SK-N-DZ (cell line): ENCODE measurements at places on chromosomes 12 and 14.

GRCh38 chr14:51680031-51680430 lies 28.3 kb downstream of the FRMD6 start:
- DNase-seq: no peak

- no peak for DNase-seq
Observed at GRCh38 chr14:82999802-83000201, 1466.1 kb upstream of the SEL1L start.

- no peak for DNase-seq
Observed at GRCh38 chr12:103676893-103677292, 89.8 kb downstream of the STAB2 start.

DNA sequence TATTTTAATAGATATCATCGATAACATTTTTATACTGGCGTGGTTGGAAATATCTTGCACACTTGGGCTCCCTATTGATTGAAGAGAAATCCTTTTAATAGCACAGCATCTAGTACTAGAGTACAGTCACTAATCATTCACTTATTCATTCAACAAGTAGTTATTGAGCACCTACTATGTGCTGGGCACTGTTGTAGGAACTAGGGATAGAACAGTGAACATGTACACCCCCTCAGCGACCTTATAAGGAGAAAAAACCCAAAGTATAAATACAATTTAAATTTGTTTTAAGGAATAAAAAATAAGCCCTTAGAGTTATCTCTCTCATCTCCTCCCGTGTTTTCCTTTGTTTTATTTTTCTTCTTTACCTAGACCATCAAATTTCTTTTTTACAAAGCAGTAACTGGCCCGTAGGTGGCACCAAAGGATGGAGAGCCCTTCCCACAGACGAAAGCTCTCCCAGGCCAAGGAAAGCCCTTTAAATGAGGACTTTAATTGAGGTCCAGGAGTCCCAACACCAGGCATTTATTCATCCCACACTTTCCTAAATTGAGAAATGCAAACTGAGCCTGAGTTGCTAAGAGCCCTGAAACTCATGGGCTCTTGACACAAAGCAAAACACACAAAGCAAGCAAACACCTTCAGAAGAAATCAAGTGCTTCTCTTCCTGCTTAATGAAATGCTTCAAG lies 29.0 kb downstream of the PEBP1 start:
- DNase-seq: no peak

GRCh38 chr12:22069851-22070250 lies 23.8 kb downstream of the CMAS start:
- no peak for DNase-seq

- DNase-seq: no peak
Observed at GRCh38 chr12:50626026-50626425, 121.2 kb downstream of the DIP2B start.

DNA sequence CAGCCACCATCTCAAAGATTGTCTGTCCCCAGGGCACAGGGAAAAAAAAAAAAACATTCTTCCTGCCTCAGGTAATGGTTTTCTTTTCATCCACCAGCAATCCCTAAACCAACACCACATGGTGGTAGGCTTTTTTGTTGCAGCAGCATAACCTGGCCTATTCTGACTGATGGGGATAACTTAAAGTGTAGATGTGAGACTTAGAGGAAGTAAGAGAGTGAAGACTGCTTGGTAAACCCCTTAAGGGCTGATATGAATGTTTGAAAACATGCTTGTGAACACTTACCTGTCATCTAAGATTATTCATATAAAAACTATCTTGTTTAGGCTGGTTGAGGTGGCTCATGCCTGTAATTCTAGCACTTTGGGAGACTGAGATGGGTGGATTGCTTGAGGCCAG lies 130.2 kb upstream of the RAP1B start:
- DNase-seq: no peak

DNA sequence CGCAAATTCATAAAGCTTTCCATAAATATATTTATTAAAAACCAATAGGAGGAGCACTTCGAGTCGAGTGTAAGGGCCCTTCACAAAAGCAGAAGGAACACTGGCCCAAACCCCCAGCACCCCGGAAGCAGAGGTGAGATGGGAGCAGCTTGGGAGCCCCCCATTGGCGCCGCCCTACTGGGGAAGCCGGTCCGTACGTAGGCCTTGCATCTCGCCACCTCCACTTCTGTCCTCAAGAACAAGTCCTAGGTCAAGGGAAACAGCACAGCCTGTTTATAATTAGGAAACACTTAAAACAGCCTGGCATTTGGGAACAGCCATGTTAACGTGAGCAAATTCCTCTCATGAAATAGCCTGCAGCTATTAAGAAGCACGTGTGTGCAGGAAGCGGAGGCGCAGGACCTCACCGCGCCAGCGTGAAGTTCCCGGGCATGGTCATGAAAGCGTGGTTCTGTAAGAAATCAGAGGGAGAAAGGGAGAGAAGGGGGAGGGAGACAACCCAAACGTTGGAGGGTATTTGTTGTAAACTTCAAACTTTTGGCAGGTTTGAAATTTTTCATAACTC lies 7.7 kb downstream of the ANKRD9 start:
- DNase-seq: no peak

DNA sequence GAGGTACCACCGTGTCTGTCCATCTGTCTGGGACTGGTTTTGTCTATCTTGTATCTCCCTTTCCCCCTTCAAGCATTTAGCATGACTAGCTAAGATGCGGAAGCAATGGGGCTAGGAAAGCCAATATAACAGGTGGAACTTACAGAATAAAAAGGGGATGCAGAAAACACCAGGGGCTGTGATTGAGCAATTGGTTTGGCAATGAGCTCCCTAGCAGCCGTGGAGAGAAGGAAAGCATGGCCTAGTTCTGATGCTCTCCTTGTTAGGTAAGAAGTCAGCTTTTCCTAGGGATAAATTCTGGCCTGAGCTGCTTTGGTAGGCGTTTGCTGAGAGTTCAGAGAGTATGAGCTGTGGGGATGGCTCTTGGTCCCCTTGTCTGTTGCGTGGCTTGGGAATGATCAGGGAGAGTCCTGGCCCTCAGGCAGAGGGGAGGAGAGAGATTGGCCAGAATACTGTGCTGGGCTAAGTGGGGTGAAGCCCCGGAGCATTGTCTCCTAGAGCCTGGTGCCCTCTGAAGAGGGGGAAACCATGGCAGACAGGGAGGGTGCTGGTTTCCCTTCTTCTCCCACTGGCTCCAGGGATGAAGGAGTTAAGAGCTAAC lies 7.1 kb downstream of the SETD1B start:
- no peak for DNase-seq

- no peak for DNase-seq
Observed at GRCh38 chr14:80549141-80549540, 337.8 kb upstream of the DIO2 start.

GRCh38 chr14:47949006-47949405 lies 273.6 kb upstream of the MDGA2 start:
- no peak for DNase-seq

DNA sequence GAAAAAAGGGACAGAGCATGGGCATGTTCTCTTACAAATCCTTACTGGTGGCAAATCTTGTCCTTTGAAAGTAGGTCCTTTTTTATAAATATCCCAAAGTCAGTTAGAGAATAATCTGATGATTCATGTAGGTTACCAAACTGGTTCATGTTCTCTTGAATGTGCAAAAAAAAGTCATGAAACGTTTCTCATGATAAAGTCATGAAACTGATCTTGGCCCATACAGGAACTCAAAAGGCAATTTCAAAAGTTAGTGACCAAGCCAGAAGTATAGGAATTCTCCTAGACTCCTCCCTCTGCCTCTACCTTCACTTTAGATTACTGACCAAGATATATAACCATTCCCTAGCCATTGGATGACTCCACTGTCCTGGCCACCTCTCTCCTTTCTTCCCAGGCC lies 27.3 kb upstream of the SPTSSA start:
- no peak for DNase-seq

DNA sequence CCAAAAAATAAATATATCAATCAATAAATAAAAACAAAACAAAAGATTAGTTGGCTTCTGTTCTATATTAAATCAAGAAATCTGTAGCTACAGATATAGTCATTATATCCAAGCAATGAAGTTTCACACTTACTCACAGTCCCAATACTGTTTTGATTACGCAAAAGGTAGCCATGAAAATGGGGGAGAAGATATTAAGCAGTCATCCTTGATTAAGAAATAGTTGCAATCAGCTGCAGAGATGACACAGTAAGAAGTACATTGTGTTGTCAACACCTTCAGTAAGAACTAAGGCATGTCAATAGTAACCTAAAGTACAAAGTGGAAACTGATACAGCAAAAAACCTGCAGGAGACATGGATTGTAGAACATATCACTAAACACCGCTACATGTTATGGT lies 11.0 kb upstream of the RHOJ start:
- DNase-seq: no peak

GRCh38 chr12:29025937-29026336 lies 123.1 kb upstream of the FAR2 start:
- DNase-seq: no peak
